ENCODE measurements at places on chromosomes 13 and 19. TPM values are rescaled to one million over a fixed set of nuclear protein-coding genes. Genes with fewer than 3 reads are reported as not detected.

The BTBD2 gene
- total RNA-seq: 70.3 TPM

GRCh38 chr19:29397748-29398147, 128.0 kb upstream of the VSTM2B start:
- no peaks in the 10 kb centered on the region for H3K36me3 ChIP-seq
- no peaks in the 10 kb centered on the region for H3K4me1 ChIP-seq
- no peaks in the 10 kb centered on the region for H3K27me3 ChIP-seq
- no peak for DNase-seq
- no peak overlapping the region for H3K27ac ChIP-seq

The F10 gene
- total RNA-seq: 5.1 TPM

- no peaks in the 10 kb centered on the region for H3K4me1 ChIP-seq
- peaks cover 3% of the 10 kb centered on the region for H3K36me3 ChIP-seq
- no peaks in the 10 kb centered on the region for H3K27me3 ChIP-seq
- DNase-seq: no peak
Observed at GRCh38 chr13:19993024-19993423, 34.5 kb downstream of the ZMYM2 start.

The TUBB4A gene
- total RNA-seq: 4.4 TPM

The SLITRK1 gene
- not detected for total RNA-seq

DNA sequence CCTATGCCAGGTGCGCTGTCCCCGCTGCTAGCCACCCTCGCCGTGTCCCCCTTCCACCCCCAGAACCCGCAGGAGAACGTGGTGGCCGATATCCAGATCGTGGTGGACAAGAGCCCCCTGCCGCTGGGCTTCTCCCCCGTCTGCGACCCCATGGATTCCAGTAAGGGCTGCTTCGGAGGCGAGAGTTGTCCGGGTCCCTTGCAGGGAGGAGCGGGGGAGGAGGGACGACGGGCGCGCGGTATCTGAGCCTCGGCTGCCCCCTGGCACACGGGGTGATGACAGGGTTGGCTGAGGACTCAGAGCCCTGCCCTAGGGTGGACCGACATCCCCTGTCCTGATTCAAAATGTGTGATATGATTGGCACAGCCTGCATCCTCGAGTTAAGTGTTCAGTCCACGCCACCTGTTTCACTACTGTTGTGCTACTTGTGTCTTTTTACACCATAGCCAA, 653 bp downstream of the MVB12A start:
- DNase-seq: peak; percentile 78
- H3K27ac ChIP-seq: peak overlapping the region; percentile 23
- H3K4me3 ChIP-seq: peak overlapping the region; percentile 73
- no peaks in the 10 kb centered on the region for H3K27me3 ChIP-seq
- H3K4me1 ChIP-seq: peaks cover 10% of the 10 kb centered on the region
- no peaks in the 10 kb centered on the region for H3K36me3 ChIP-seq

All from kidney (tissue), 22 donors.